ENCODE measurements at places on chromosomes 4 and X.
A peak's percentile ranks its signal among the peaks of the same experiment; 100 is the strongest.

DNA sequence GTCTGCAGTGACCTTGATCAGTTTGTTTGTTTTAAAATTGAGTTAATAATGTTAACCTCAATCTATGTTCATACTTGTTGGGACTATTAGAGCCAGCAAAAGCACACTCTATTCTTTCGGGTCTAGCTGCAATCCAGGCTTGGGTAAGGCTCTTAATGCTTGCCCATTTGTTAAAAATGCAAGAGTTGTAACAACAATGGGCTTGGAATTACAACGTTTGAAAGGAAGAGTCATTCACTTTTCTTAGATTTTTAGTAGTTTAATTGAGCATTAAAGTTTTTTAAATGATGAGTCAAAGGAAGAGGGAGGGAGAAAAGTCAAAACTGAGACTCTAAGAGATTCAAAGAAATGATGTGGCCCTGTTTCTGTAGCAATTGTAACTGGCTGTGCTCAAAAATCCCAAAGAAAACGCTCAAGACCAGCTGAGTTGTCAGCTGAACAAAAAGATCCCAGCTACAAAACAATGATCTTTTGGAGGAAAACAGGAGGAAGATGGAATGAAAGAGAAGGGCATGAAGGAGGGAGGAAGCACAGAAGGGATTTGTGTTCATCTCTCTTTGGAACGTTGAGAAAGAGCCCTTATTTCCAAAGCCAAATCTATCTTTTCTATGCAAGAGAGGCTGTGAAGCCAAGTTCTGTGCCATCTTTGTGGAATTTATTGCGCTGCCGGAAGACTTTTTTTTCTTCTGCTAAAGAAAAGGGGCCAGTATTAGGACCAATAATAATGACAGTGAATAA, 5.5 kb downstream of the SCD5 start:
- DNase-seq = no peak

DNA sequence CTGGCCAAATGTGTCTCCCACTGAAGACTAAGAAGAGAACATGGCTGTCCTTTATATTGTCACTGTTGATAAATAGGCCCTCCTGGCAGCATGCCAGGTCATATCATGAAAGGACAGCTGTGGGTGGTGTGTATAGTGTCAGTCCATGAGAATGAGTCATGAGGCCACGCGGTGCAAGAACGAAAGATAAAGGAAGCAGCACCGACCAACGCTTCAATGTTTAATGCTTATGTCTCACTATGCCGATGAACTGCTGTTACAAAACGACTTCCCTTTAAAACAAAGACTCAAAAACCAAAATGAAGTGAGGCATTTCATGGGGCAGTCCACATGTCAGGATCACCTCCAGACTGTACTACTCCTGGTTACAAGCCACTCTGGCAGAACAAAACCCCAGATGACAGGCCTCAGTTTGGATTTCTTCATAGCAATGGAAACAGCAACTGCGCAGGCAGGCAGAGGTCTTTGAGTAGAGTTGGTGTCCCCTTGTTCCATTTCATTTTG, 5.2 kb upstream of the TCEANC start:
- no peak for DNase-seq

GRCh38 chr4:112099701-112100297, 45.5 kb upstream of the FAM241A start:
- peak; percentile 71 for DNase-seq

DNA sequence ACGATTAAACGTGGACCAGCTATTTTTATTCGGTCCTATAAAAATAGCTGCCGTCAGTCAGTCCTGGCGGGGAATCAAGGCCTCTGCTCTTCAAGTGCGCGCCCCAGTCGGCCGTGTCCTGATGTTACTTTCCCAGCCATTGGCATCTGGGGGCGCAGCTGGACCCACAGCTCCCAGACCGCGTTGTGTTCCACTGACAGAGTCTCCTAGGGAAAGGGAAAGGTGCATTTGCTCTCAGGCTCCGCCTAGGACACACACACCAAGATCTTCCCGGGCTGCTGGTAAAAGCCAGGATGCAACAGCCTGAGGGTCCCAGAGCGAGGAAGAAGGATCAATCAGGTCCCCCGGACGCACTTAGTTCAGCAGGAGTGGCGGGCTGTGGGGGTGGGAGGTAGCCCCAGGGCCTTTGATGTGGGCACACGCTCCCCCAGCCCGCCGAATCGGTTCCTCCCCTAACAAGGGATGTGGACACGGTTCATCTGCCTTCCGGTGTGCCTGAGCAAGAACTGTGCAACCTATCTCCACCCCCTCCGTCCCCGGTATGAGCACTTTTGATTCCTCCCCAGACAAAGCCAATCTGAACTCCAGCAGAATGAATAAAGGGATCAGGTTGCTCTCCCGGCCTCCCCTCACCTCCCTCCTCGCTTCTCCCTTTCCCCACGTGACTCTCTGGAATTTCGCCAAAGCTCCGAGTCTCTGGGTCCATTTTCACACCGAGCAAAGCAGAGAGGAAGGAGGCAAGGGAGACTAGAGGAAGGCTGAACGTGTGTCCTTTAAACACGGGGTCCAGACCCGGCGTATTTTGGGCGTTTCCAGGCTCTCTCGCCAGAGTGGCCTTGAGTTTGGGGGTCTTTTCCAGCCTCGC, 626 bp upstream of the FRAS1 start:
- peak; percentile 67 for DNase-seq

DNA sequence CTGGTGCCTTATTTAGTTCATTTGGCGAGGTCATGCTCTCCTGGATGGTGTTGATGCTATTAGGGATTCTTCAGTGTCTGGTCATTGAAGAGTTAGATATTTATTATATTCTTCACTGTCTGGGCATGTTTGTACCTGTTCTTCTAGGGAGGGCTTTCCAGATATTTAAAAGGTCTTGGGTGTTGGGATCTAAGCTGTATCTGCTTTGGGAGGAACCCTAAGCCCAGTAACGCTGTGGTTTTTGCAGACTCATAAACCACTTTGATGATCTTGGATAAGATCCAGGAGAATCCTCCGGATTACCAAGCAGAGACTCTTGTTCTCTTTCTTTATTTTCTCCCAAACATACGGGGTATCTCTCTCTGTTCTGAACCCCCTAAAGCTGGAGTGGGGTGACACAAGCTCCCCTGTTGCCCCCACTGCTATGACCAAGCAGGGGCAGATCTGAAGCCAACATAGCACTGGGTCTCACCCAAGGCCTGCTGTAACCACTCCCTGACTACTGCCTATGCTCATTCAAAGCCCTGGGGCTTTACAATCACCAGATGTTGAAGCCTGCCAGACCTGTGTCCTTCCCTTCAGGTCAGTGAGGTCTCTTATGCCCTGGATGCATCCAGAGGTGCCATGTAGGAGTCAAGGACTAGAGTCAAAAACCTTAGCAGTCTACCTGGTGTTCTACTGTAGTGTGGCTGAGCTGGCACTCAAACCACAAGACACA, 187.6 kb downstream of the GUCY2F start:
- DNase-seq = peak; percentile 69

DNA sequence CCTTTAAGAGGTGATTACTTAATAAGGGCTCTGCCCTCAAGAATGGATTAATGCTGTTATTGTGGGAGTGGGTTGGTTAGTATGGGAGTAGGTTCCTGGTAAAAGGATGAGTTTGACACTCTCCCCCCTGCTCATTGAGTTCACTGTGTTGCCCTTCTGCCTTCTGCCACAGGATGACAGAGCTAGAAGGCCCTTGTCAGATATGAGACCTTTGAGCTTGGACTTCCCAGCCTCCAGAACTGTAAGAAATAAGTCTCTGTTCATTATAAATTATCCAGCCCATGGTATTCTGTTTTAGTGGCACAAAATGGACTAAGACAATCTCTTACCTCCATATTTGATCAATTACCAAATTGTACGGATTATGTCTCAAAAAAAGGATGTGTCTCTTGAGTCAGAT, 114.3 kb upstream of the NAP1L5 start:
- DNase-seq = no peak

- DNase-seq = peak; percentile 30
Observed at GRCh38 chr4:2537011-2537830, 774 bp downstream of the FAM193A start.

DNA sequence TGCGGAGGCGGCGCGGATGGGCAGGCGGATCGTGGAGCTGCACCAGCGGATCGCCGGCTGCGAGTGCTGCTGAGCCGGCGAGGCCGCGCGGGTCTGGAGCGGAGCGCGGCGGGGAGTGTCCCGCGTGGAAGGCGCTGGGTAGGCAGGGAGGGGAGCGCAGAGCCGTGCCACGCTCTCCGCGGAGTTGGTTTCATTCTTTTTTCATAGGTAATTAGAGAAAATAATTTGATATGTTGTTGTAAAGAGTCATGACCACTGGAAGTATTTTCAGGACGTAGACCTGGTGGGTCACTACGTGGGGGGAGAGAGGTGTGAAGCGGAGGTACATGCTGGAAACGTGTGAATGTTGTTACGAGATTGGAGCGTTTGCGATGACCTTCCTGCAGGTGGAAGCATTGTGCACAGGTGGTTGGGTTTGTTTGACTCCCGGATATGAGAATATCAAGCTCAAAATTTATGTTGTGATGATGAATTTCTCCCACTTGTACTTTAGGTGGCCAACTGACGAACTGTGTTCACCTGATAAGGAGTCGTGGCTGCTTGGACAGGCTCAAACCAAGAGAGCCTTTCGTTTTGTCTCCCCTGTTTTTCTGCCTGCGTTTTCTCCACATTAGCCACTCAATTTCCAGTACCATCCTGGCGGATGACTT, 19.1 kb upstream of the S100P start:
- peak; percentile 71 for DNase-seq

GRCh38 chr4:56115898-56116297, 167.2 kb downstream of the CEP135 start:
- no peak for DNase-seq

DNA sequence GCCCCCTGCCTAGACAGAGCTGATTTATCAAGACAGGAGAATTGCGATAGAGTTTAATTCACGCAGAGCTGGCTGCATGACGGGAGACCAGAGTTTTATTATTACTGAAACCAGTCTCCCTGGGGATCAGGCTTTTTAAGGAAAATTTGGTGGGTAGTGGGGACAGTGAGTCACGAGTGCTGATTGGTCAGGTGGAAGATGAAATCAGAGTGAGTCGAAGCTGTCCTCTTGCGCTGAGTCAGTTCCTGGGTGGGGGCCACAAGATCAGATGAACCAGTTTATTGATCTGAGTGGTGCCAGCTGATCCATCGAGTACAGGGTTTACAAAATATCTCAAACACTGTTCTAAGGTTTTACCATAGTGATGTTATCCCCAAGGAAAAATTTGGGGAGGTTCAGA, 36.6 kb downstream of the MYOZ2 start:
- DNase-seq = peak; percentile 18

DNA sequence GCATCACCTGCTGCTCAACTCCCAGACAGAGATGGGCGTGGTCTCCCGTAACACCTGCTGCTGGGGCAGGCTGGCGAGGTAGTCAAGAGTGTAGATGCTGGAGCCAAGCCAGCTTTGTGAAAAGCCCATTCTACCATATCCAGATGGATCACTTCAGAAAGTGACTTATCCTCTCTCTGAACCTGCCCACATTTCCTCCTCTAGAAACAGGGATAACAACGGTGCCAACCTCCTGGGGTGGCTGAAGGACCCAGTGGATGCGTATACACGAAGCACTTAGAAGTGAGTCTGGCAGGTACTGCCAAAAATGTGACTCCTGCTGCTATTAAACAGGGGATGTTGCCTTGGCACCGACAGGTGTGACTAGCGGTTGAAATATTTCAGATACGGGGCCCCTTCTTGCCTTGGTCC, 95.8 kb downstream of the SORBS2 start:
- no peak for DNase-seq

DNA sequence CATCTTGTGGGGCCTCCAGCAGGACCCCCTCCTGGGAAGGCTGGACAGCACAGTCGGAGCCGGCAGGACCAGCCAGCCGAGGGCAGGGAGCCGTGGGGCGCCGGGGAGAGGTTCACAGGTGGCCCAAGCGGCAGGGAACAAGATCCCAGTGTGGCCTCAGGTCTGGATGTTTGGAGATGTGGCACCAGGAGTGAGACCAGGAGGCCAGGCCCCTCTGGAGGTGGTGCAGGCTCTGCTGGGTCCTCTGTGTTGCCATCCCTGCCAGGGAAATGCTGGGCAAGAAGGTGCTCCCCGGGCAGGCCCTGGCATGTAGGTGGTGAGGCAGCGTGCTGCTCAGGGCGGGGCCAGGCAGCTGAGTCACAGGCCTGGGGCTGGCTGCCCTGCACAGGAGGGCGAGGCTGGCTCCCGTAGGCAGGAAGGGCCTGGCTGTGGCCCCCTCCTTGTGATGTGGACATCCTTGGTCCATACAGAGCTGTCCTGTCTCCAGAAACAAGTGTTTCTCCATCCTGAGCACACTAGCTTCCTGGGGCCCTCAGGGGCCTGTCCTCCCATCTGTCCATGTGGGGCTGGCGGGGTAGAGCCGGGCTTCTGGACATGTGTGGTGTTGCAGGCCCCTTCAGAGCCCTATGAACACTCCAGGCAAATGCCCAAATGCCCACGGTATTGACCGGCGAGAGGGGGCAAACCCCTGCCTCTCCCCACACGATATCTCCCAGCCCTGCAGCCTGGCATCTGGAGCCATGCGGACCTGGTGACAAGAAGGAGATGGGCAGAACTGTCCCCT, 4.8 kb upstream of the HGFAC start:
- DNase-seq = peak; percentile 90

- no peak for DNase-seq
Observed at GRCh38 chr4:107800706-107801105, 24.0 kb upstream of the SGMS2 start.

DNA sequence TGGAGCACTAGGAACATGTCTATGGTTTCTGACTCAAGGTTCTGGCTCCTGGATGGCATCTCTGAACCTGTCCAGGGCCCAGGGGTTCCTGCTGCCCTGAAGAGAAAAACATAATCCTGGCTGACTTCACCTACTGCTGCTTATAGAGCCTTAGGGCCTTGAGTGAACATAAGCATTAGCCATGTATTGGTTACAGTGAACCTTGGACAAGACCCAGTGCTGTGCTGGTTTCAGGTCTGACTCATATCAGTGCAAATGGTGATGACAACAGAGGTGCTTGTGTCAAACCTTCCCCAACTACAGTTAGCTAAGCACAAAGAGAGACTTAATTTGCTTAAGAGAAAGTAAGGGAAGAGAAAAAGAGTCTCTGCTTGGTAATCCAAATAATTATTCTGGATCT, 1047.2 kb downstream of the GLUD2 start:
- peak; percentile 93 for DNase-seq

- DNase-seq = peak; percentile 33
Observed at GRCh38 chr4:158008551-158009218, 164.1 kb downstream of the GASK1B start.

DNA sequence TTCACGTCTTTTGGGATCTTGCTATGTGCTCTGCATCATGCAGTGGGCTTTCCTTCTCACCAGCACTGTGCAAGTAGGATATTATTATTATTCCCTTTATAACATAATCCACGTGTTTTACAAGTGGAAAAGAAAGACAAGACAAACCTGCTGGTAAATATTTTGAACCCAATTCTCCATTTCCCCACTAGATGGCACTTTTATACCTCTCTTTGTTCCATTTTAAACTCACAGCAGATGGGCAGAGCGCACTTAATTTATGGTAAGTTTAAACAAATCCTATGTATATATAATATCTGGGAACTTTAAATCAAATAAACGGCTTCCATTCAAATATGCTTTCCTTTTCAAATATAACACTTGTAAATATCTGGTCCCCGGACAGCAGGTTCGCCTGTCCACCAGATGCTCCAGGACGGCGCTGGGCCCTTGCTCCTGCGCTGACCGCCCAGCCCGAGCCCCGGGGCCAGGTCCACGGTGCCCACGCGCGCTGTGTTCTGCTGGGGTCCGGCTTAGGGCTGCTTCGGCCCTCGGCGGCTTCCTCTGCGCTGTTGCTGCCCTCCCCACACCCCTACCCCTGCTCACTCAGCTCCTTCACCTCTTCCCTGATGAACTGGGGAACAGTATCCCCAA, 31.1 kb downstream of the F11 start:
- peak; percentile 60 for DNase-seq
